Activated CD8-positive, alpha-beta memory T cell treated with anti-CD3 and anti-CD28 coated beads for 4 hours (primary cell): ENCODE measurements at places on chromosomes 4 and X.

DNA sequence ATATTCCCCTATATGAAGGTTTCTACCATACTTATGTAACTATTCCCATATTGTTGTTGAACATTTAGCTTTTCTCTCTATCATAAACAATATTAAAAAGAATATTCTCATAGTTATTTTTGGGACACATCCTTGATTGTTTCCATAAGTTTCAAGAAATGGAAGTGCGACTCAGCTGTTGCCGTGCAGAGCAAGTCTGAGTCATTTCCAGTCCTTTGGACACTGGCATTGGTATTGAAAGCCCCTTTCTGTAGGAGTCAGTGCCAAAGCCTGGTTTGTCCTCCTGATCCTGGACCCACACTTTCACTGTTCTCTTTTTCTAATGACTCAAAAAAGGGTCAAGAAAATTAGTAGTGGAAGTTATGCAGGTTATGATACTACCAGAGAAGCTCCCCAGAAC lies 108.3 kb upstream of the DIAPH2 start:
- no peak for DNase-seq

DNA sequence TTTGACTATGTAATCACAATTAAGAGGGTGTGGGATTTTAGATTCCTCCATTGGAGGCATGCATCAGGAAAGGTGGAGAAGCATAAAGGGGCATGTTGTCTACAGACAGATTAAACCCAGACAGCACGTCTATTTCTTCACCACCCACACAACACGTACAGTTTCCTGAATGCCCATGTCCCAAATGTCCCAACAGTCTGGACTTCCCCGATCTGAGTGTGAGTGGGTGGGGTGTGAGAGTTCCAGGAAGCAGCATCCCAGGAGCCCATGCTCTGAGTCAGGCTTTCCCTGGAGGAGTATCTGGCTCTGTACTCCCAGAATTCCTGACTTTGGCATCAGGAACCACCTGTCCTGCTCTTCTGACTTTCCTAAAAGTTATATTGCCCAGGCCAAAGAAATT lies 30.8 kb upstream of the NDP start:
- DNase-seq: no peak

GRCh38 chr4:80271801-80272200 lies 5.3 kb downstream of the FGF5 start:
- DNase-seq: no peak

DNA sequence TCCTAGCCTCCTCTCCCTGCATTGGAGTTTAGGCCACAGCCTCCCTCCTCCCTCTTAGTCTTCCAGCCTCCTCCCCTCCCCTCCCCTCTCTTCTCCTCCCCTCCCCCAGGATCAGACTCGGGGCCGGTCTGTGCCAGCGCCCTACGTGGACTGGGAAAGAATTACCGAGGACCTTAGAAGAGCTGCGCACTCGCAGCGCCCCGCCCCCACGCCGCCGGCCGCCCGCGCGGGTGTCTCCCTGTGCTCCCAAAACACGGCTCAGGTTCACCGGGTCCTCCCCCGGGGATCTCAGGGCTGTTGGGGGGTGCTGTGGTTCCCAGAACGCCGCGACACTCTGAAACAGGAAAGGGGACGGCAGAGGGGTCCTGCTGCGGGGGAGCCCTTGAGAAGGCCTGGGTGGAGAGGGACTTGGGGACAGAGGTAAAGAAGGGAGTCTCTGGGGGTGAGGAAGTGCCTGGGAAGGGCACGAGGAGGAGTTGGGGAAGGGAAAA lies 122.3 kb upstream of the TBL1X start:
- DNase-seq: no peak

GRCh38 chr4:185716577-185717376 lies 95.2 kb downstream of the SORBS2 start:
- no peak for DNase-seq

DNA sequence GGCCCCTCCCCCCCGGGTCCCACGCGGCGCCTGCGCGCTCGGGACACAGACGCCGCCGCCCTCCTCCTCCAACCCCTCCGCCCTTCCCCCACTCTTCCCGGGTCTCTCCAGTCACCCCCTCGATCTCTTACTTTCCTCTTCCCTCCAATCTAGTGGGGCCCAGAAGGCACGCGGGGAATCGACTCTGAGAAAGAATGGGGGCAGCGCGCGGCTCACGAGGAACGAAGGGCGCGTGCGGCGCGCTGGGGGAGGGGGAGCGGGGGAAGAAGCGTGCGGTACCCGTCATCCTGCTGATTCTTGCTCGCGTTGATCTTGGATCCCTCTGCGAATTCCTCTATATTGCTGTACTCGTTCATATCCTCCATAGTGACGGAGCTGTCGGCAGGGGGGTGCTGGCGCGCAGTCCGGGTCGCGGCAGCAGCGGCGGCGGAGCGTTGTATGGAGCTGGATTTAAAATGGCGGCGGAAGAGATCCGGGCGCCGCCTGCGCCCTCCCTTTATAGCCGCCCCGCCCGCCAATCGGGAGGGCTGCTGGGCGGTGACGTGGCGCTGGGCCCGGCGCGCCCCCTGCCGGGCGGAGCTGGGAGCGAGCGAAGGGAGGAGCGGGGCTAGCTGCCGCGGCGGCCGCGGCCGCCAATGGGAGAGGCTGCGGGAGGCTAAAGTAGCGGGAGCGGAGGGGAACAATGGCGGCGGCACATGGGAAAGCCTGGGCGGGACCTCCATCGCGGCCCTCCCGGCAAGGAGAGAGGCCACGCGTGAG lies 1.1 kb downstream of the HNRNPDL start:
- peak; percentile 87 for DNase-seq

DNA sequence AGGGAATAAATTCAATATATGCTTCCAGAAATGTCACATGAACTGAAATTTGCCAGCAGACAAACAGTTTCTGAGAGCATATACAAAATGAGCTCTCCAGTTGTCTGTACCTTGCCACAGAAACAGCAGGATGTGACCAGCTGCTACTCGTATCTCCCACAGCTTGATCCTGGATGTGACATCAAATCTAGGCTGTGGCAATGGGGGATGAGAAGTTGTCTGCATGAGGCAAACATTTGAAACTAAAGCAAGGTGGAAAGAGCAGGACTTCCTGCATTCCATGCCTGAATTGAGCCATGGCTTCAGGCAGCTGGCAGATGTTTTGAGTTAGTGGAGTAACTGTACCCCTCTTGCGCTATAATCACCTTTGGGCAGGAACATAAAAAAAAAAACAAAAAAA lies 1724.0 kb downstream of the RPA4 start:
- DNase-seq: no peak

DNA sequence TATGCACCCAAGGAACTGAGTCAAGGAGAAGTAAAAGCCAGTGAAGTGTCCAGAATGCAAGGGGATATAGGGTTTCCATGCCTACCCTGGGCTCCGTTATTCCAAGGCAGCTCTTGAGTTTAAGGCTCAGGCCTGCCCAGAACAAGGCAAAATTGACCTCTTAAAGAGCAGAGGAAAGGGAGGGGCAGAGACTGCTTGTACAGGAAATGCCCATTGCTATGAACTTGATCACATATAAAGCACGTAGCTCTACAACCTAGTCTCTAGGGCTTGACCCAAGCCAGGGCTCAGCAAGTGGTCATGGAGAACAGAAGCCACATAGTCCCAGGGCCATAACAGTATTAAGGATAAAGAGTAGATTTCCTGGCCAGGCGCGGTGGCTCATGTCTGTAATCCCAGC lies 58.2 kb upstream of the MSN start:
- no peak for DNase-seq

- no peak for DNase-seq
Observed at GRCh38 chr4:8241211-8241779, 28.3 kb upstream of the HTRA3 start.

- no peak for DNase-seq
Observed at GRCh38 chr4:119028296-119028695, 107.3 kb upstream of the MYOZ2 start.

- no peak for DNase-seq
Observed at GRCh38 chr4:152185786-152186550, 349.9 kb downstream of the FBXW7 start.

DNA sequence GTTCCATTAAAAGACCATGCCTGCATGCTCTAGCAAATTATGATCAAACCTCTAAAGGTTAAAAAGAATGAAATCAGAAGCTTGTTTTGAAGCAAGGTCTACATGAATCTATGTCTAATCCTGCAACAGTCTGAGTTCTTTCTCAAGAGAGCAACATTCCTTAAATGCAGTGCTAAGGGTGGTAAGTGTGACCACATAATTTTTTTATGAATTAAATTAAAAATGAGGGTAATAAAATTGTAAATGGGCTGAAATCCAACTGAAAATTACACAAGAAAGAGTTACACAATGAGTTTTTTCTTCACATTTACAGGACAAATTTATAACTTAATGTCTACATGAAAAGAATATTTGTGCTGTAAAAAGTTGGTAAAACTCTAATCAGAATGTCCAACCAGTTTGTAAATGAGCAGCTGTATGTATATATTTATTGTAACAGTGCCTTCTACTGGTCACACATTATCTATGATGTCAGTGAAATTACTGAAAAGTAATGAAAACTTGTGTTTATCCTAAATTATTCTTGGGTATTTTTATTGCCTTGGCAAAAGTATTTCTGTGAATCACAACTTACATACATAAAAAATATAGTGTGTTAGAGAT lies 336.3 kb upstream of the PITX2 start:
- DNase-seq: no peak

- DNase-seq: no peak
Observed at GRCh38 chr4:108649863-108650211, 562 bp upstream of the OSTC start.

DNA sequence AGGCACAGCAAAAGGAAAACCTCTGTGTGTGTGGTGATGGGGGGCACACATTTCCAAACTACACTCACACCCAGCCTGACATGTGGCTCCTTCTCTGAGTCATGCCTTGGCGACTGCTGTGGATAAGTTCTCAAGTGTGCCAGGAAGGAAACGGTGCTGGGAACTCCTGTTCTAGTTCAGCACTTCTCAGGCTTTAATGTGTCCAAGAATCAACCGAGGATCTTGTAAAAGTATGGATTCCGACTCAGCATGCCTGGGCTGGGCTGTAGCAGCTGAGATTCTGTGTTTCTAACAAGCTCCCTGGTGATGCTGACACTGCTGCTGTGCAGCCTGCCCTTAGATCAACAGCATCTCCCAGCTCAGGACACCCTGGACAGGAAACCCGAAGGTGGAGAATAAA lies 20.2 kb downstream of the CLNK start:
- no peak for DNase-seq

DNA sequence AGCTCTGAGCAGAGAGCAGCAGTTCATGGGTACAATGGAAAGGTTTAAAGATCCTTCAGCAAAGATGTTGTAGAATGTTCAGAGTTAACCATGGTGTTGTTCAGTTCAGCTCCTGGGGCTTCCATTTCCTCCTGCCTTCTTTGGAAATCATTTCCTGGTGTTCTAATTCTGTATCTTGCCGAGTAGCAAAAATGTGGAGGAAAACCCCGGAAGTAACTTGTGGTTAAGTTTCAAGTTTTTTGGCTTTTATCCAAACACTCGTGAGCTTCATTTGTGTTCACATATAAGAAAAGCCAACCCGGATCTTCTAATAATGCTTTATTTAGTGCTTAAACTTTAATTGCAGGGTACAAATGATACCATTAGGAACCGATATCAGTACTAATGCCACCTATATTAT lies 33.6 kb upstream of the ARX start:
- DNase-seq: no peak

DNA sequence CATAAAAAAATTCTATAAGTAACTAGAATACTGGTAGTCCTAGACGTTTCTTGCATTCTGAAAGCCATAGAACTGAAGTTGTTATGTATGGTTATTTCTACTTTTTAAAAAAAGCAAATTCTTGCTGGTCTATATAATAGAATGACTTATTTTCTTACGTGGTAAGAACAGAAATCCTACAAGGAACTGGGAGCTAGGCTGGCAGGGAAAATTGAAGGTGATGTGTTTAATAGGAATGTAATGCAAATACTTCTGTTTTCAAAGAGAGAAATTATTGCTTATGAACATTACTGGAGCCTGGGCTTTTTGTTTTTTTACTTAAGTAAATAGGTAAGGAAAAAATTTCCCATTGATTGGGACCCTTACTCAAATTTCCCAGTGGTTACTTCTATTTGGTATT lies 8.9 kb downstream of the CCNA2 start:
- DNase-seq: no peak
